ENCODE measurements at places on chromosomes 13 and 19. TPM values are rescaled to one million over a fixed set of nuclear protein-coding genes. Genes with fewer than 3 reads are reported as not detected.
A peak's percentile ranks its signal among the peaks of the same experiment; 100 is the strongest.

GRCh38 chr19:8615813-8616596, 5.5 kb upstream of the ADAMTS10 start:
- DNase-seq, result peak; percentile 61

DNA sequence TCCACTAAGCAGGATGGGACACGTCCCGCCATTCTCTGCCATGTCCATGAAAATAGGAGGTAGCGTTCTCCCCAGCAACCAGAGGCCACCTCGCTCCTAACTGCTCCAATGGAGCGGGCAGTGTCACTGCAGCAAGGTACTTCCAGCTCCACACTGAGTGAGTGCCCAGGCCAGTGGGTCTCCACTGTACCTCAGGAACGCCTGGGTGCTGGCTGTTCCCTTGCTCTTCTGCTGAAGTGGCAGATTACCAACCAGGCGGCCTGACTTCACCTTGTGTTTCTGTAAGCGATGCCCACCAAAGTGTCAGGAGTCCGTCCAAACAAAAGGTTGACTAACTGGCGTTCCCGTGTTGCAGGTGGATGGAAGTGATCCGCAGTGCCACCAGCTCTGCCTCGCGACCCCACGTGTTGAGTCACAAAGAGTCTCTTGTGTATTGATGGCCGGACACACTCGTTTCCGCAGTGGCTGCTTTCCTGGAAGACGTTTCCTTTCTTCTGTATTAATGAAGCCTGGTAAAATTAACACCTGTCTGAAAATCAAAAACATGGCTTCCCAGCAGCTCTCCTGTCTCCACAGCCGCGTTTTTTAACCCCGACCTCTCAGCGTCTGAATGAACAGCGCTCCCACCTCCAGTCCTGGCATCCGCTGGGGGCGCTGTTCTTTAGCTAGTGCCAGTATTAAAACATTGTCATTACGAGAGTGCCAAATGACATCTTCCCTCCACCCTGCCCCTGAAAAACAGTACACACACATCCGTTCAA, 128.8 kb downstream of the STK24 start:
- no peak for DNase-seq

The SPACA6 gene
- 30.3 TPM for total RNA-seq

- no peak for DNase-seq
Observed at GRCh38 chr13:27137759-27138158, 33.9 kb downstream of the USP12 start.

- DNase-seq, result no peak
Observed at GRCh38 chr13:100234524-100235136, 145.7 kb downstream of the PCCA start.

The PTH2 gene
- not detected for total RNA-seq

The URI1 gene
- total RNA-seq, result 50.9 TPM

The GDF15 gene
- total RNA-seq, result 56.6 TPM

The ATP4A gene
- not detected for total RNA-seq

GRCh38 chr19:55257461-55258420, 1.1 kb downstream of the PPP6R1 start:
- no peak for DNase-seq

GRCh38 chr19:40976134-40976533, 14.9 kb upstream of the CYP2B6 start:
- DNase-seq, result no peak

DNA sequence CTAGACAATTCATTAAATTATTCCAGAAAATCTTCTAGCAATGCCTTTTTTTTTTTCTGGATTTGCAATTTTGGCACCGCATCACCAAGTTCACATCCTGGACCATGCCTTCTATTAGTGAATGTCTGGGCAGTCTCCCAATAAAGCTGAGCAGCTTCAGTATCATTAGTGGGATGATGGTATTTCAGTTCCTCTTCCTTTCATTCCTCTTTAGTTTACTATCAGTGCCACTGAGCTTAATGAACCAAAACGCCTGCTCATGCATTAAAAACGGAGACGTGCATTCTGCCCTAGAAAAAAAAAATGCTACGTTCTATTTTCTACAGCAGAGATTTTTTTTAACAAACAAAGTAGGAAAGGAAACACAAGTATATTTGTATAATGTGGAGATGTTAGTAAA, 343.0 kb downstream of the PCDH9 start:
- no peak for DNase-seq

DNA sequence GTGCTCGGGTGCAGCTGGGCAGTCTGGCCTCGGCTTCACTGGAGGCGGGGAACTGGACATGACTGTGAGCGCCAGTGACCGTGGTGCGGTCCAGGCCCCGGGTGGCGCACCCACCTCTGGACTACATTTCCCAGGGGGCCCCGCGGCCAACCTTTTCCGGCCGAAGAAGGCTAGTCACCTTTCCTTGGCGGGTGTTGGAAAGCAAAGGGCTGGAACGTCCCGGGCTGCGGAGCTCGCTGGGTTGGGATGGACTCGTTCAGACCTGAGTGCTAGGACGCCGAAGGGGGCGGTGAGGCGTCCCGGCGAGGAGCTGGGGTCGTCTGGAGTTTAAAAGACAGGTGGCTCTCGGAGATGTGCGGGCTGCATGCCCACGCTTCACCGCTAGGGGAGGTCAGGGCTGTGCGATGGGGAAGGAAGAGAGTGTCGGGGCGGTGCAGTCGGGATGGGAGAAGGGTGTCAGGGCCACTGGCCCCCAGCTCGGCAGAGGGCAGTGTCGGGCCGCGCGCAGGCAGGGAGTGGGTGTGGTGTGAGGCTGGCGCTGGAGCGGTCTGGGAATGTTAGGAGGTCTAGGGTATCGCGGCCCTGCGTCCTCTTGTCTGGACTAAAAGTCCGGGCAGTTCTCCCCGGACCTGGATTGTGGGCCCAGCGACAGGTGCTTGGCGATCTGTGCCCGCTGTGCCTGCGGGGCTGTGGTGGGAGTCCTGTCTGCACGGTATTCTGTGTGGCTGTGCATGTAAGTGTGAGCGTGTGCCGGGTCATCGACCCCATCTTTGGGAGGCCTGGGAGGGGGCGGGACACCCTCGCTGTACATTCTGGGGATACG, 57.1 kb downstream of the ZNF568 start:
- DNase-seq, result no peak

DNA sequence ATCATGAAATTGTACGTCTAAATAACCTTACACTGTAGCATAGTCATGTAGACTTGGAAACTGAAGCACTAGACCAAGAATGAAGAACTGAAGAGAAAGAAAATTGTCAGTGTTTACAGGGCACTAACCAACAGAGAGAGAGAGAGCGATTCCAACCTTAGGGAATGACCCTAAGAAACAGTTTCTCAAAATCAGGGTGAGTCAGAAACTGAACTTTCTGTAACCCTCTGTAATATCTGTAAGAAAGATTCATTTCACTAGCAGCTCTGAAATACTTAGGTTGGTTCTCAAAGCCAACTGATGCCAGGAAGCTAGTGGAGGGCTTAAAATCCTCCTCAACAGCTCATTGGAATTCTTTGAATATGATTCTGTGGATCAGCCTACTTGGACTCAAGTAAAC, 936.9 kb downstream of the EFNB2 start:
- no peak for DNase-seq

GRCh38 chr19:2425622-2426581, 1.5 kb downstream of the TIMM13 start:
- DNase-seq, result no peak

The CAPN12 gene
- total RNA-seq, result 14.7 TPM

Data from Calu3 (cell line).